ENCODE measurements at places on chromosomes 1 and 21. TPM values are rescaled to one million over a fixed set of nuclear protein-coding genes. Genes with fewer than 3 reads are reported as not detected.

Gene KRTAP19-1
- not detected for polyA plus RNA-seq

Gene PPM1J
- polyA plus RNA-seq = 0.17 TPM

Gene REN
- not detected for polyA plus RNA-seq

Gene KRTAP13-2
- polyA plus RNA-seq = not detected

Gene IL10
- polyA plus RNA-seq = 0.63 TPM

Gene ARHGEF10L
- 60.9 TPM for polyA plus RNA-seq

Gene ODF2L
- 3.0 TPM for polyA plus RNA-seq

- no peaks in the 10 kb centered on the region for H3K27me3 ChIP-seq
- H3K36me3 ChIP-seq = no peaks in the 10 kb centered on the region
- peaks cover 27% of the 10 kb centered on the region for H3K4me1 ChIP-seq
- peak overlapping the region; percentile 75 for H3K27ac ChIP-seq
These were observed 58.9 kb downstream of the TGFBR3 start for GRCh38 chr1:91827087-91827458.

GRCh38 chr1:205111354-205111753, 10.4 kb downstream of the RBBP5 start:
- H3K4me1 ChIP-seq = no peaks in the 10 kb centered on the region
- H3K27me3 ChIP-seq = no peaks in the 10 kb centered on the region
- H3K36me3 ChIP-seq = peaks cover 3% of the 10 kb centered on the region
- H3K4me3 ChIP-seq = no peak overlapping the region

GRCh38 chr1:67250051-67250653, 57.5 kb upstream of the IL12RB2 start:
- H3K4me1 ChIP-seq = no peaks in the 10 kb centered on the region
- no peak overlapping the region for H3K27ac ChIP-seq
- DNase-seq = no peak
- H3K27me3 ChIP-seq = peaks cover 2% of the 10 kb centered on the region
- no peak overlapping the region for H3K4me3 ChIP-seq

- no peaks in the 10 kb centered on the region for H3K27me3 ChIP-seq
- H3K36me3 ChIP-seq = no peaks in the 10 kb centered on the region
- DNase-seq = no peak
- H3K4me1 ChIP-seq = no peaks in the 10 kb centered on the region
- no peak overlapping the region for H3K4me3 ChIP-seq
These were observed 20.4 kb upstream of the SPATA6 start for GRCh38 chr1:48492392-48492791.

DNA sequence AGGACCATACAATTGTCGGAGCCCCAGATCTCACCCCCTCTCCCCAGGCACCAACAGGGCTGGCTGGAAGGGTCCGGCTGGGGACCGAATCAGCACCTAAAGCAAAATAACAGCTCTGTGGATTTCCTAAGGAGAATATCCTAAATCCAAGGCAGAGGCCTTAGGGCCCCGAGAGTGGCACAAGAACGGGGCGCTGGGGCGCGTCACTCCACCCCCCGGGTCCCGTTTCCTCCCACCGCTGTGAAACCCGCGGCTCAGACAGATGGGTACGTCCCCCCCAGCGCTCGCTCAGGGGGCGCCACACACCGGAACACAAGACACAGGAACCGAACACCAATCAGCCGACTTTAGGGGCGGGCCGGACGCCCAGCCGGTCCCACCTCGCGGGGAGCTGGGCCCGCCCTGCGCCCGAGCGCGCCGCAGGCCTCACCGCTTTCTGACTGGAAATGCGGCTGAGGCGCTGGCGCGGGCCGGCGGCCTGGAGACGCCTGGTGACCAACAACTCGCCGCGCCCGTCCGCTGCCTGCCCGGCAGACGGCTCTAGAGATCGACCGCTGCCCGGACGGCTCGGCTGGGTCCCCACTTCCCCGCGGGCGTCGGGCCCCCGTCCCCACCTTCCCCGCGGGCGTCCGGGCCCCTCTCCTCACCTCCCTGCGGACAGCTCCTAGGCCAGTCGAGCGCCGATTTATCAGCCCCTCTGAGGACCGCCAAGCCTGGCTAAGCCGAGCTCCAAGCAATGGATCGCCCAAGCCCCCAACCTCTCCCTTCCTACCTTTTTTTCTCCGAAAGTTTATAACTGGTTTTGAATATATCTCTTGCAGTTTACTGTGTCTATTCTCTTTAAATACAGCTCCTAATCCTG, at the start of gene HFM1:
HFM1 (minus strand) TSS at position 687 of the 862 bp plus-strand sequence. CDS start 3,755 bp downstream, outside the sequence.
- peaks cover 8% of the 10 kb centered on the region for H3K4me1 ChIP-seq
- H3K4me3 ChIP-seq = peak within 1 kb of the TSS; percentile 69
- H3K36me3 ChIP-seq = no peaks in the 10 kb centered on the region

DNA sequence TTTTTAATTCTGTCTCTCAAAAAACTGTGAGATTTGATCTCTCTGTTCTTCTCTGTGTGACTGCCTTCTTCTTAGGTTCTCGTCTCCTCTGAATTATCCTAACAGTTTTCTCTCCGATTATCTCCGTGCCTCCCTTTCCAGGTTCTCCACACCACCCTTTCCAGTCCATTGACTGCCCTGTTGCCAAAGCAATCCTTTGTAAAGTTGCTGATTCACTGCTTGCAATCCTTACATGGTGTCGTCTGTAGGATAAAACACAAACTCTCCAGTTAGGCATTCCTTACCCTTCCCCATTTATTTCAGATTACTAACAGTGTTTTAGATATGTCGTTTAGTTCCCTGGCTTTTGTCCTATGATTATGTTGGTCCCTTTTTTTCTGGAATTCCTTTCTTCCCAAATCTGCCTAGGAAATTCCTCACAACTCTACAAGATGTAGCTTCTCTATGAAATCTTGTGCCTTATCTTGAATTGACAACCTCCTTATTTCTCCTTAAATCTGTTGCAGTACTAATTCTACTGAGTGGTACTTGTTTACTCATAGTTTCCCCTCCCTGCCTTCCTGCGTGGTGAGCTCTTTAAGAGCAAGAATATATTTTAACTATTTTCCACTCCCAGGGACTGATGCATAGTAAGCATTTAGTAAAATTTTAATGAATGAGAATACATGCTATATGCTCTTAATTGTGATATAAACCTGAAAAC, 22.3 kb downstream of the RCOR3 start:
- no peaks in the 10 kb centered on the region for H3K4me1 ChIP-seq
- peaks cover 9% of the 10 kb centered on the region for H3K36me3 ChIP-seq
- no peak overlapping the region for H3K4me3 ChIP-seq
- DNase-seq = no peak

- no peaks in the 10 kb centered on the region for H3K27me3 ChIP-seq
- no peak for DNase-seq
- H3K36me3 ChIP-seq = no peaks in the 10 kb centered on the region
These were observed at the start of gene RIPPLY3 for GRCh38 chr21:37006486-37007291. TSS of gene RIPPLY3 (plus strand) at chr21:37006702. CDS start at chr21:37006773, 71 bp downstream.

DNA sequence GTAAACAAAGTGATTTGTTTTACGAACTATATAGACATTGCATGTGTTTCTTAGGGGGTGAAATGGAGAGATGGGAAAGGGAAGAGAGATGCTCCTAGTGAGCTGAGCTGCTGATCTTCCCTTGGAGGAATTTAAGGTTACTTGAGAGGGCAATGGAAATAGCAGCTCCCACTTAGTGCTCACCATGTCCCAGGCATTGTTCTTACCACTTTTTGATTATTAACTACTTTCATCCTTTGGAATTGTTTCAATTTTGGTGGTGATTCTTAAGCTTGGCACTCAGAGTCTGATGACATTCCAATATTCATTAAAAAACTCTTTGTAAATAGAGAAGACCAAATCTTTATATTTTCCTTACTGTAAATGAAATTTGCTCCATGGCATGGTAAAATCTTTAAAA, 124.9 kb downstream of the ITSN1 start:
- no peak overlapping the region for H3K27ac ChIP-seq
- peaks cover 38% of the 10 kb centered on the region for H3K36me3 ChIP-seq
- H3K4me3 ChIP-seq = no peak overlapping the region

All from liver (tissue), 10 donors.